ENCODE measurements at places on chromosomes 2 and 18.

- peak; percentile 14 for DNase-seq
These were observed 127.3 kb downstream of the PRKCE start for GRCh38 chr2:45778720-45779171.

DNA sequence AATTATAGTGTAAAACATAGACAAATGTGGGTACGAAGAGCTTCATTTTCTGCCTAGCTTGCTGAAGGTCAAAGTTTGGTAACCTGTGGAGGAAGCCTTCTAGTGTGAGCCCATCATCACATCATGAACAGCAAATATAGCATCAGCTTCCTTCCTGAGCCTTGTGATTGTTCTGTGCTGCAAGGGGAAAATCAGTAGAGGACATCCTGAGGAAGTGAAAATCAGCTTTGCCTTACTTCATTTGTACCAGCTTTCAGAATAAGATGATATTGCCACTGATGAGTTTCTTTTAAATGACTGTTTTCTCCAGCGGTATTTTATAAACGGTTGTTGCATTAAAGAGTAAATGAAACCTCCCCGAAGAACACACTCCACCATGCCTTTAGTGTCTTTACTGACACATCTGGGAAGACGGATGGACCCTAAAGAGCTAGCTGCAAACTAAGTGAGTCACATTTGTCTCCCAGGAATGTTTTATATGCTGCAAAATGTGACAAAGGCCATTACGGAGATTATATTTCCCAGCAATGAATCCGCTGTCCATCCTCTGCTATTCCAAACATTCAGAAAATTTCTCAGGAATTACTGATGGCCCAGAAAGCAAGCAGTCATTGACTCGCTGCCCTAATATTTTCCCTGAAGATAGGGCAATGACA, 1272.8 kb downstream of the SUCLG1 start:
- DNase-seq = no peak

- no peak for DNase-seq
These were observed 145.1 kb downstream of the ASB1 start for GRCh38 chr2:238571661-238572372.

- DNase-seq = peak; percentile 23
These were observed 130.3 kb upstream of the CXCR4 start for GRCh38 chr2:136248242-136248641.

DNA sequence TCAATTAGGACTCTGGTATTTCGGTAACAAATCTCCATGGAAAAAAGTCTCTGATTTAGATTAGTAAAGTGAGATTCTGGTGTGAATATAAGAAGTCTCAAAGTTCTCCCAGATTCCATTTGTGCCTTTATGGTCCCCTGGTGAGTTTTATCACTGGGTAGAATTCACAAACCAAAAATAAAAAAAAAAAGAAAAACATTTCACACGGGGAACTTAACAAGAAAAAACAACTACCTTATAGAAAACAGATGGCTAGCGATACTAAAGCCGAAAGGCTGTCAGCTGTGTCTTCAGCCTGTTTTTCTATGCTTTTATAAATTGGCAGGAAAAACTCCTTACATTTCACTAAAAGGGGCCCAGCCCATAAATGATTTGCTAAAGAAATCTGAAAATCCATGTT, 50.6 kb downstream of the COL5A2 start:
- DNase-seq = no peak

DNA sequence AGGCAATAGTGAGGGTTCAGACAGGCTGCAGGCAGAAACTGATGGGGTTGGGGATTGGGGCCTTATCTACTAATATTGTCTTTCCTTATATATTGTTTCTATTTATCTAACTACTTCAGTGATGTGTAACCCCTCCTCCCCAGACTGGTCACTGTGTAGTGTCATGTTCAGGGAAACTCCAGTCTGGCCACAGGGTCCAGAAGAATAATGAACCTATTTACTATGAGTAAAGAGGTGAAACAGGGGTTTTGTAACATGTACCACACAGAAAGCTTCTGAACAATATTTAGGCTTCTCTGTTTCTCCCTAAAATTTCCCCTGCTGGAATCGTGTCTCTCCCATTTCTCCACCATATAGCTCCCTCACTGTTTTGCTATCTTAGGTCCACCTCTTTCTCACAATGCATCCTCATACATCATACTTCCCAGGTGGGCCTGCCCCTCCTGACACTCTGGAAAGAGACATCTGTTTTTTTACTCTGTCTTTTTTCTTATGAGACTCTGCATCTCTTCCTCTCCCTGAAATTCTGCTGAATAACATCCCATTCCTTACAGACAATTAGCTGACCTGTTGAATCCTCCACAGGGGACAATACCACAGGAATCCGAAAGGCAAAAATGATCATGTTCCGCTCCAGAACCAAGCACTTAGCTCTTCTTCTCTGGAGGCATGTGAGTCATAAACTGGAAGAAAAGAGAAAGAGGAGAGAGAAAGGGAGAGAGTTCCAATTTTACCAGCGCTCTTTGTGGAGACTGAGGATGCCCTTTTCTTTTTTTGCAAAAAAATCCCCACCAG, 154.8 kb downstream of the ZEB2 start:
- no peak for DNase-seq

- no peak for DNase-seq
These were observed 33.1 kb upstream of the STON1 start for GRCh38 chr2:48496849-48497248.

DNA sequence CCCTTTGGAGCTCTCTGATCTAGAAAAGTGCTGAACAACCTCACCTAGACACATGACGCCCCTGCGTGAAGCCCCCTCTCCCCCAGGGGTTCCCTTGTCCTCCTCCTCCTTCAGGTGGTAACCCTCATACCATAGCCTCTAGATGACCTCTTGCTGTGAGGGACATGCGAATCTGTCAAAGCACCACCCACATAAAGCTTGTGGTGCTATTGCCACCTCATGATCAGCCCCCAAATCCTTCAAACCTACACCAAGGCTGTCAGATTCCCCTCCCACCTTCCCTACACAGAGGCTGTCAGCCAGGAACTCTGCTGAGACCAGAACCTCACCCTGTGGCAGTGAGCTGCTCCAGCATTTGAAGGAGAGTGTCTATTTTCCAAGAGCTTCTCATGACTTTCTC, 43.1 kb upstream of the TEX51 start:
- no peak for DNase-seq

- DNase-seq = peak; percentile 38
These were observed 127.4 kb downstream of the CHST9 start for GRCh38 chr18:27057519-27058234.

GRCh38 chr2:29308366-29308765, 193.2 kb downstream of the CLIP4 start:
- no peak for DNase-seq

All from SHP77 (cell line).